ENCODE measurements at places on chromosomes 7 and 10.

GRCh38 chr7:103714376-103714927 is 268.4 kb upstream of the SLC26A5 start:
- DNase-seq = no peak

GRCh38 chr10:49008091-49008490 is 68.5 kb upstream of the LRRC18 start:
- DNase-seq = no peak

DNA sequence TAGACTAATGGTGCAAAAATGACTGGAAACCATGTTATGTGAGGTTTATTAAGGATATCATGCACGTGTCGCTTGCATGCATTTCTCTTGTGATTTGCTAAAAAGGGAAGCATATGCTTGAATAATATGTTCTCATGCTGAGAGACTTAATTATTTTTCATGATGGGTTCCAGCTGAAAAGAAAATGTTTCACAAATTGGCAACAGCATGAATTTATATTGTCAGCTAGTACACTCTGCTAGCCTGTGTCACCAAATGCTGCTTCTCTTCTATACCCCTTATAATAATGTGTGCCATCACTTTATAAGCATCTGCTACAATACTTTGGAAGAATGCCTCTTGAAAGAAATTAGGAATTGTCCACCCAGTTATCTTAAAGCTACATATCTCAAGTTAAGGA is 63.0 kb downstream of the GNAI1 start:
- no peak for DNase-seq

- no peak for DNase-seq
Measured at GRCh38 chr10:113425541-113425951, 127.3 kb upstream of the HABP2 start.

DNA sequence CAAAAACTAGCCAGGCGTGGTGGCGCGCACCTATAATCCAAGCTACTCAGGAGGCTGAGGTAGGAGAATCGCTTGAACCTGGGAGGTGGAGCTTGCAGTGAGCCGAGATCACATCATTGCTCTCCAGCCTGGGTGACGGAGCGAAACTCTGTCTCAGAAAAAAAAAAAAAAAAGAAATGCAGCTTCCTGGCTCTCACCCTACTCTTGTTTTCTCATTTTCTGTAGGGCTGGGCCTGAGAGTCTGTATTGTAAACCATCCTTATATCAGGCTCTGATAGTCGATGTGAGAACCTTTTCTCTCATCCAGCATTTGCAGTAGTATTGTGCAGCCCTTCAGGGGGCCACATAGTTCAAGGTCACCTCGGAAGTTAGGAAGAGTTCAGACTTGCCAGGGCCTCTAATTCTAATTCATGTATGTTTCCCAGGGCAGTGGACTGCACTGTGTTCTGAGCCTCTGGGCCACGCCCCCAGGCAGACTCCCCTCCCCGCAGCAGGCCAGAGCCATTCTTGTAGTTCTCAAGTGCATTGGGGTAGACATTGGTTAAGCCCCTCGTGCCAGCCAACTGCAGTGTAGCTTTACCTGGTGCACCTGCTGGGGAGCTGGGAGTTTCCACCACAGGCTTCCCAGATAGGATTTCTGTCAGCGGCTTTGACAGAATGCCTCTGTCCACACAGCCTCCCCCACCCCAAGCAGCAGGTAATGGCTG is 38.3 kb upstream of the PDCD4 start:
- DNase-seq = no peak

DNA sequence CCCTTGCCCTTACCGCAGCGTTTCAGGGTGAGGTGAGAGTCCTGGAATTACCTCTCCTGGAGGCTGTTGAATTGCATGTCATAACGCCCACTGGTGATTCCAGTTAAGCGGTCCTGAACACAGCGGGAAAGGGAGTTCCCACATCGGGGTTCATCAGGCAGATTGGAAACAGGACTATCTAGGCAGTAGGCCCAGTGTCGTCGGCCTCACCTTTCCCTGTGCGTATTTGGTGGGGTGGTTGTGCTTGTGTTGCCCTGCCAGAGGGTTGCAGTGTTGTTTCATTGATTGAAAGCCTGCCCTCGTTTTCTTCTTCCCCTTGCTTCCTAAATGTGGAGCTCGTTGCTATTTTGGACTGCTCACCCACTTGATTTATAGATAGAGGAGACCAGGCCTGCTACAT is 10.6 kb upstream of the SUN1 start:
- no peak for DNase-seq

GRCh38 chr7:128887169-128888038 is 23.1 kb downstream of the KCP start:
- DNase-seq = no peak

Data from dorsolateral prefrontal cortex (tissue), 122 donors.